ENCODE measurements at places on chromosomes 16 and 17.

DNA sequence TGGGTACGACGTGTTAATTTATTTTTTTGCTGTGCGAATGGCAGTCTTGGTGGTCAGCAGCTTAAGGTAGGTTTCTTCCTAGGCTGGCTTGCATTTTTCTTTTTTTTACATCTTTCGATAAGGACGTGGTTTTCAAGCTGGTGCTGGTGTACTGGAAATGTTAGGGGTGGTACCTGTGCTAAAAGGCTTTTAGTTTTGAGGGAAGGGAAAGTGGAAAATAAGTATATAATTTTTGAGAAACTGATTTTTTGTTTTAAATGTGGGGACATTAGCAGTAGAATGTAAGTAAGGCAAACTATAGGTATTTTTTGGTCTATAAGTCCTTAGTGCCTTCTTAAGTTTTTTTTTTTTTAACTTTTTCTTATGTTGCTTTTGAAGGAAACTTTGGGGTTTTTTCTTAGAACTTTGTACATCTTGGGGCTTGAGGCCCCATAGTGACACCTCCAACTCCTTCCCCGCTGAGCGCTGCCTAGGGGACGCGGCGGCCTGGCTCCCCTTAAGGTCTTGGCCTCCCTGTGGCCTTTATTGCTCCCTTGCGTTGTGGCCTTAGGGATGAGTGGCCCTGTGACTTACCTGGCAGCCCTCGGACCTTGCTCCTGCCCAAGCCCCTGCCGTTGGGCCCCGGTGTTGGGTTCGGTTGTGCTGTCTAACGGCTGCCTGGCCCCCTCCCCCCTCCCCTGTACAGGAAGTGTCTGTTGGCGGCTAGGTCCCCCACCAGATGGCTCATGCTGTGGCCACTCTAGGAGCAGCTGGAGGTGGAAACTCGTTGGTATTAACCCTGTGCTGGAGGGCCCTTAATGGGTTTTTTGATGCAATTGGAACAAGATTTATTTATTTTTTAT is 88.0 kb upstream of the RPRML start:
- peak; percentile 73 for DNase-seq

- no peak for DNase-seq
Observed at GRCh38 chr17:14919631-14920213, 345.4 kb downstream of the PMP22 start.

DNA sequence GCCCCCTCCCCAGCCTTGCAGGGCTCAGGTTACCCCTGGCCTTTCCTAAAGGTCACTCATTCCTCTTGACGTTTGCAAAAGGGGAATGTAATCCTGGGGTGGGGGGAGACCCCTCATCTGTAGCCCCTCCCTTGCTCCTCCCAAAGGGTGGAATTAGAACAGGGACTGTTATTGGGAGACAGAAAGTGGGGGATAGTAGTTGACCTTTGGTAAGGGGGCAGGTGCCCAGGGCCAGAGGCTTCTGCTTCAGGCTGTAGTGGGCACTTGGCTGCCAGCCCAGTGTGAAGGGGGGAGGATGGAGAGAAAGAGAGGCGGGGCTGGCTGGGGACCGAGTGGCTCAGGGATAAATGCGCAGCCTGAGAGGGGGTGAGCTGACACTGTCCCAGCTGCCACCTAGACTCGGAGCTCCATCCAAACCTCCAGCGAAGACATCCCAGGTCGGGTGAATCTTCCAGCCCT is at the start of gene ENO3:
Gene ENO3, plus strand, starts transcription at position 374 of the 459 bp plus-strand sequence. CDS start 711 bp downstream, outside the sequence.
- no peak for DNase-seq

DNA sequence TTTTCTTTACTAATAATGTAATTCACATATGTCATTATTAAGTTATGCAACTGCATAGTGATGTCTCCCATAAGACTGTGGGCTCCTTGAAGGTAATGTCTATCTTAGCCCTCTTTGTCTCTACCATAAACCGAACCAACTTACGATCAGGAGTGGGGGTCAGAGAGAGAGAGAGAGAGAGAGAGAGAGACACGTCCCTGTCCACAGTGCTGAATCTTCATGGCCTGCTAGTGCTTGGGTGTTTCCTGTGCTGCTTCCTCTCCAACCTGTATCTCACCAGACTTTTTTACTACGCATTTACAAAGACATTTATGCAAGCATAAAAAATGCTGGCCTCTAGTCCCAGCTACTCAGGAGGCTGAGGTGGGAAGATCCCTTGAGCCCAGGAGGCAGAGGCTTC is 52.2 kb upstream of the HAPSTR1 start:
- DNase-seq = no peak

GRCh38 chr16:10519929-10520868 is 60.2 kb downstream of the EMP2 start:
- no peak for DNase-seq

Measured in effector memory CD8-positive, alpha-beta T cell (primary cell).